EH (cell line): ENCODE measurements at places on chromosomes 4 and X.

DNA sequence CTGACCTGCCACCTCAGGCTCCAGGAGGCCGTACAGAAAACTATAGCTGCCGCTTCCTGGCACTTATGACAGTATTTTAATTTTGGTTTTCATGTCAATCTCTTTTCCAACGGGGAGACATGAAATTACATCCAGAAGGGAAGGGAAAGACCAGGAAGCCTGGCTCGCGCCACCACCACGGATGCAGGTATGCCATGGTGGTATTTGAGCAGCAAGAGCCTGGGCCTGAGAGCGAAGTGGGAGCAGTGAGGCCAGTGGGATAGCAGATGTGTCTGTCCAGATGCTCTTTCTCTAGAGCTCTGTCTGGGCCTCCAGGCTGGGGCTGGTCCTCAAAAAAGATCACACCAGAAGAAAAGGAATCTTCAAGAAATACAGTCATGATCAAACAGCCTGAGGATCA, 82.5 kb upstream of the CPEB2 start:
- no peak for DNase-seq

DNA sequence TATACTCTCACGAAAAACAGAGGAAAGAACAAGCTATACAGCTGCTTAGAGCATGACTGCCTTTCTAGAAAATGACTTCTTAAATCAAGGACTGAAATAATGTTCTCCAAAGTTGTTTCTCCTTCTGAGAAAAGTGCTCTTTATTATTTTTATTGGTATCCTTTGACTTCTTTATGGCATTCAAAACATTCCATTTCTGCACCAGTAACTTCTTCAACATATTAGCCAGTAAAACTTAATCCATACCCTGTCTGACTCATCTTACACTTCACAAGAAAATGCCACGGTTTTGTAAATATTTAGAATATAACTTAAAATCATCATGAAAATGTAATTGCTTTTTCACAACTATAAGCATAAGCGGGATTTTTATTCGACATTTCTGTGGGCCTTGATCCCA, 180.4 kb downstream of the NR3C2 start:
- peak; percentile 1 for DNase-seq

DNA sequence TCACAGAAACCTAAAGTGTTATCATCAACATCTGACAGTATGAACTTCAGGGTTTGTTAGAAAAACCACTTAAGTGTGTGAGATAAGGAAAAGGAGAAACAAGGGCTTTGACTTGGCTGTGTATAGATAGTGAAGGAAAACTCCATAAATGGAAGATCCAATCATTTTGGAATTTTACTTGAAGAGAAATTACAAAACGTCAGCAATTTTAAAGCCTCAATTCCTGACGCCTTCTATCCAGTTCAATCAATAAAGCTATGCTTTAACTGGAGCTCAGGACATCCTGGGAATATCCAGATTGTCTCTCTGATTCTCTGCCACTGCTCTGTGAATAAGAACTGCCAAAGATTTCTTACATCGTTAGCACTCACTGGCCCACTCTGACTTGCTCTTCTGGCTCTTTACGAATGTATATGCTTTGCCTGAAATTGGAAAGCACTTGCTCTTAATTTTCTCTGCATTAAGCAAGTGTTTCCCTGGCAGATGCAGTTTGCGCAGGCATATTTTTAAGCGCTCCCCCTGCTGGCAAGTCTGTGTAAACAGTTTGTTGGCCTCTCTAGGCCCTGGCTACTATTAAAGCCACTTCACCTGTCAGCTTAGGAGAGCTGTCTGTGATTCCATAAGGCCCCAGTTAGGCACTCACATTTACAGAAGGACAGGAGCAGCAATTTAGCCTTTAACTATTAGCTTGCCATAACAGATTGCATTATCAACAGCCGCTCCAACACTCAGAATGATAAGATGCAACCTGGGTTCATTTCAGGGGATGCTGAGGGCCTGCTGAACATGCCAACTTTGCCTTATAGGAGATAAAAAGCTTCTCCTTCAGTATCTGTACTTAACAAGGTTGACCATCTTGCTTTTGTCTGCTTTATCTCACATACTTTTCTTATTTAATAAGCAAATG, 251.4 kb upstream of the DDX53 start:
- peak; percentile 44 for DNase-seq

DNA sequence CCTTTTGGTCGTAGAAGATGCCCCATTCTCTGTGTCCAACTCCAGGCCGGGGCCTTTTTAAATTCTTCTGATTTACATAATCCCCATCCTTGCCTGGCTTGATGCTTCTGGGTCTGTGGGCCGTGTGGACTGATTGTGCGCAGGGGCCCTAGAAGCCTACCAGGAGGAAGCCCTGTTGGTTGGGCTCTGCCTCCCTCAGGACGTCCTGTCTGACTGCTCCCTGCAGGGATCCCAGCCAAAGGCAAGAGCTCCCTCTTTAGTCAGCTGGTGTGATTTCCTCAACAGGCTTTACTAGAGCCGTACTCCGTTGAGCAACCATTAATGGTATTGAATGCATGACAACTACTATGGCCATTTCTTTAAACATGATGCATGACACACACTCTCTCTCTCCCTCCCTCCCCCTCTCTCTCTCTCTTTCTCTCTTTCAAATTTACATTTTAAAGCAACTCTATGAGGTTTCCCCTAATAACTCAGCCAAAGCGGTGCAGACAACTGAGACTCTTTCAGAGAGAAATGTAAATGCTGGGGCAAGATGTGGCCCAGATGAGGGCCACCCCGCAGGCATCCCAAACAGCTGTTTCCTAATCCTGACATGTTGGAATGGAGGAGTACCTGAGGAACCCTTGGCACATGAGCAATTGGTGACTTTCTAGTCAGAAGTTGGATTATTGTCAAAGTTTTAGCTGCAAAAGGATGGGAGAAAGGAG, 117.3 kb downstream of the DRD5 start:
- DNase-seq, result peak; percentile 36

GRCh38 chrX:137432609-137433008, 133.3 kb upstream of the ZIC3 start:
- no peak for DNase-seq

- no peak for DNase-seq
These were observed 70.3 kb downstream of the RAB28 start for GRCh38 chr4:13413729-13414437.

- no peak for DNase-seq
These were observed 241.6 kb upstream of the TET2 start for GRCh38 chr4:104905065-104905464.

- DNase-seq, result no peak
These were observed 89.0 kb downstream of the KDM6A start for GRCh38 chrX:44961817-44962607.

GRCh38 chr4:52957835-52958631, 95.9 kb downstream of the RASL11B start:
- peak; percentile 52 for DNase-seq

GRCh38 chrX:81489987-81490386, 288.1 kb downstream of the SH3BGRL start:
- no peak for DNase-seq

DNA sequence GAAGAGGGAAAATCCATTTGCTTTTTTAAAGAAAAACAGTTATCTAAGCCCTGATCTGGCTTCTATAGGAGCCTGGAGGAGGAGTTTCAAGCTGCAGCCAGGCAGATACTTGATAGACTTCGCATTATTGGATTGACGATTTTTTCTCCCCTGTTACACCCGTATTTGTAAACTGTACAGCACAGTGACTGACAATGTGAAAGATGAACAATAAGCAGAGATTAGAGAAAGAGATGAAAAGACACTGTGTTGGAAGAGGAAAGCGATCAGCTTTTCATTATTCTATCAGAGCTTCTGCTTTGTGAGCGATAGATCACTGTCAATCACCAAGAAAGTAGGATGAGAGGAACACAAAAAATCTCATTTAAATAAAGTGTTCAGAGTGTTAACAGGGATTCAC, 639.2 kb downstream of the TLL1 start:
- no peak for DNase-seq

DNA sequence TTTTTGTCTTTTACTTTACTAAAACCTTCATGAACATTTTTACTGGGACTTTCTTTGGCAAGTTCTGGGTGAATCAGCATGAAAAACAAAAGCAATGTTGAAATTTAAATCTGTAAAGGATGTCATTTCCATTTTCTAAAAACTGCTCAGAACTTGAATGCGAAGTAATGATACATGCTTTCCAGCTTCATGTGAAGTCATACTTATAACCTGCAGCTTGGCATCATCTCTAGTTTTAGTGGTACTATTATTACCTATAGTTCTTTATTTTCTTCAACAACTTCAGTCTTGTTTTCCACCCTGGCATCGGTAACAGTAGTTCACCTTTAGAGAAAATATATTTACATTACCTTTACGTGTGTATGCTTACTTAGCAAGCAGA, 421.4 kb upstream of the DIPK2B start:
- no peak for DNase-seq

- DNase-seq, result no peak
These were observed 95.2 kb upstream of the NAP1L5 start for GRCh38 chr4:88792821-88793220.

DNA sequence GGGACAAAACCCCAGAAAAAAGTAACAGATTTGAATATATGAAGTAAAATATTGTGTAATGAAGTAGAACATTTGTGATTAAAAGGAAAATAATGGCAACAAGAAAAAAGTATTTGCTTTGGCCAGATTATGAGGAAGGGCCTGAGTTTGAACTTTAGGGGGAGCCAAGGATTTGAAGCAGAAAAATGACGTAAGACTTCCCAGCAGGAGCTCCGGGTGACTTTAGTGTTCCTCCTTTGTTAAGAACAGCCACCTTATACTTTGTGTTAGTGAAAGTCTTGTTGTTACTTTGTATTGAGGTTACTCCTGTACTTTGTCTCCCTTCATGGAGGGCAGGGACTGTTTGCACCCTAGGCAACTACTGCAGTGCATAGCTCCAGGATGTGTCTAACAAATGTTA, 41.1 kb downstream of the DCUN1D4 start:
- no peak for DNase-seq

DNA sequence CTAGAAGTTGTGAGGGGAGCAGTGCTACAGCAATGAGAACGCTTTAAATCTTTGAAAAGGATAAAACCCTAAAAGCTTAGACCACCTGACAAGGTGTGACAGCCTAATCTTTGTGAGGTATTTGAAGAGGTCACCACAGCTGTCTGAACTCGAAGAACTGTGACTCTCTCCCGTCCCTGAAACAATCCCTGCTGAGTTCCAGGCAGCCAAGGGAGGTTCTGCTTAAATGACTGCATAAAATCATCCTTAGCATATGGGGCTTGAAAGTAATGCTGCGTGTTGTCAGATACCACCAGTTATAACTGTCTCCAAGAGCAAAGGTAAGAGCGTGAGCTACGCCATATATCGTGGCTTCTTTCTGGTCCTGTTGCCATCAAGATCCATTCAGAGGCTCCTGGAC, 696.3 kb downstream of the PCDH7 start:
- DNase-seq, result no peak

DNA sequence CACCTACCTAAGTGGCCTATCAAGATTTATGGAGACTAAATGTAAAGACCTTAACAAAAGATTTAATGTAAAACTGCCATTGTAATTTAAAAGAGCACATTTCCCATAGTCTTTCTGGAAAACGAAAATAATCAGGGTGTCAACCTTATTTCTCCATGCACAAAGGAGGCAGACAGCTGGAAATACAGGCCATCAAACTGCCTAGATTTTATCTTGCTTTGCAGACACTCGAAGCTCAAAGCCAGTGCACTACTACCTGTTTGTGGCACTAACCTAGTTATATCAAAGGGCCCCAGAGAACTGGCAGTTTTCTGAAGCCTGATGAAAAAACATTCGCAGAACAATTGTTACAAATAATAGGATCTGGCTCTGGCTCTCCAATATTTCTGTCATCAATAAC, 863.9 kb downstream of the STPG2 start:
- no peak for DNase-seq

DNA sequence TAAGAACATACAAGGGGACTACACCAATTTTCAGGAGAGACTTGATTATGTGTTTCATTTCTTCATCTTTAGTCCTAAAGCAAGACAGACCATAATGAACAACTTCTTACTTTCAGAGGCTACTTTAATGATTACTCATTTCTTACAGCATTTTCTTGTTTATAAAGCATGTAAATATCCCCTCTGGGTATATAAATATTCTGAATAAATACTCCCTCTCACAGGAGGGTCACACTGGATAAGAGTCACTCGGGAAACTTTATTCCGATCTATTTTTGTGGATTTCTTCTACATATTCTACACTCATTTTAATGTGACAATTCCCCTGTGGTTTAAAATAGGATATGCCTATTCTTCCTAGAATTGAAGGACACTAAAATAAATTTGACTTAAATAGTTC, 228.9 kb upstream of the RPS6KA3 start:
- DNase-seq, result no peak

DNA sequence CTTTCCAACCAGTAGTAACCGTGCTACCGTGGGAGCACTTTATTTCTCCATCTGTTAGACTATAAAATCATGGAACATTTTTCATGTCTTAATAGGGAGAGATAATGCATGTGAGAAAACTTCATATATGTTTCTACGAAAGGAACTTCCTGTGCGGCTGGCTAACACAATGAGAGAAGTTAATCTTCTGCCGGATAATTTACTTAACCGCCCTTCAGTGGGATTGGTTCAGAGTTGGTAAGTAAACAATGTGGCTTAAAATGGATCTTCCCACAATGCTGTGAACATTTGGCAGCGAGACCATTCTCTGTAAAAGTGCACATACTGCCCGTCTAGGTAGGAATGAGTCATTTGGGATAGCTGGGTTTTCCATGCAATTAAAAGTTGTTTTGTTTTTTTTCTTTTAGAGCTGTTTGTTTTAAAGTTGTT, 29.6 kb downstream of the PDK3 start:
- peak; percentile 78 for DNase-seq

DNA sequence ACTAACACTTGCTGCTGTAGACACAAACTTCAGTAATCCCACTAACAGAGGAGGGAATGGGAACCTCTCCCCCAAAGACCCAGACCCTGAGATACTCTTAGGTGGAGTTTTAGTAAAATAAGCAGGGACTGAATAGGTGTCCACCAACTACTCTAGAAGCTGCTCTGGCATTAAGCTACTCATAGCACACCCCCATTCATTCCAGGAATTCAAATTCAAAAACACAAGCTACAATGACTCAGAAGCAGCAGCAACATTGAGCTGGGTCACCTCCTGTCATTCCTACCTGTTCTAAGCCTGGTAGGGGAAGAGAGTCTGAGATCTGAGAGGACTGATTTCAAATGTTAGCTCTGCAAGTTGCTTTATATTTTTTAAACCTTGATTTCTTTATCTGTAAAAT, 135.4 kb upstream of the FRMPD4 start:
- no peak for DNase-seq

- DNase-seq, result peak; percentile 23
These were observed 38.7 kb downstream of the CPEB2 start for GRCh38 chr4:15040916-15041463.

DNA sequence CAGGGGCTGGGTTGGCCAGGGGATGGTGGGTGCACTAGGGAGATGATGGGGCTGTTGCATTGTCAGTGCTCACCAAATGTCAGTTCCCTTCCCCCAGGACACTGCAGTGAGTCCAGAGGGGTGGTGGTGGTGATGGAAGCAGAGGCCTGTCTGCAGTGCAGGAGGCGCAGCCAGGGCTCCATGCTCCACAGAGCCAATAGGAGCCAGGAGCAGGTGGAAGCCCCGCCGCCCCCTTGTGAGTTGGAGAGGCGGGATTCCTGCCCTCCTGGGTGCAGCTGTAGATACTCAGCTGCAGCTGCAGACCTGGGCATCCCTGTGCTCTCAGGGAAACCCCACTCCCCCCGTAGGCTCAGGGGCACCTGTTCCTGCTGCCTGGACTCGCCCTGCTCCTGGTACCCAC, 284.7 kb downstream of the EVC2 start:
- no peak for DNase-seq
